ENCODE measurements at places on chromosomes 1 and 21. TPM values are rescaled to one million over a fixed set of nuclear protein-coding genes. Genes with fewer than 3 reads are reported as not detected.

DNA sequence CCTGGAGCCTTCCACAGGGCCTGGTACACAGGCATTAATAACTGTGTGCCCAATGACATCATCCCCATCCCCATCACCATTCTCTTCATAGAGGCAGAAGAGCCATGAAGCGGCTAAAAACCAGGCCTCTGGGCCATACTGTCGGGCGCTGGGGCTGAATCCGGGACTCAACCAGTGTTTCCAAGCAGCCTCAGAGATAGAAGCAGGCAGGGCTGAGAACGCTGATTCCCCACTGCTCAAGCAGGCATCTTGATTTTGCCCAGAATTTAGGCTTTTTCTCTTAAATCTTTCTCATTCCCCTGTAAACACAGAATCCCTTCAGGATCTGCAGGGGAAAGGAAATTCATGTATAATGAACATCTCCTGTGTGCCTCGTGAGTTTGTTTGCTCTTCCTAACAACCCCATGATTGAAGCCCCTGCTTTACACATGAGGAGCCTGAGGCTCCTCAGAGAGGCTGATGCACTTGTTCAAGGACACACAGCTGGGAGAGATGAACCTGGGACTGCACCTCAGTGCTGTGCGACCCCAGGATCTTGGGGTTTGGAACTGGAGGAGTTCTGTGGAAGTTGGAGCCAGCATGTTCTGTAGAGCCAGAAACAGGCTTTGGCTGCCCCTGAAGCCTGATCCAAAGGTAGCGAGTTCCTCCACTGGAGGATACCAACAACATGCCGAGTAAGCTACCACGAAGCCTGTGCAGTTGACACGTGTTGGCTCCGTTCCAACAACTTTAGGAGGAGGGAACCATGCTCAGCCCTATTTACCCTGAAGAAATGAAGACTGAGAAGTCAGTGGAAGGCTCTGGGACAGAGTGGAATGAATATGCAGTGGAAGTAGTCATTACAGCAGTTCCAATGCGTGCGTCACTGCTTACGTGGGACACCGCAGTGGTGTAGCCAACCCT lies 55.5 kb downstream of the EDN2 start:
- no peaks in the 10 kb centered on the region for H3K36me3 ChIP-seq
- H3K4me1 ChIP-seq: no peaks in the 10 kb centered on the region
- no peak for DNase-seq
- no peak overlapping the region for H3K27ac ChIP-seq
- no peaks in the 10 kb centered on the region for H3K27me3 ChIP-seq

- no peaks in the 10 kb centered on the region for H3K27me3 ChIP-seq
- no peak overlapping the region for H3K4me3 ChIP-seq
- H3K27ac ChIP-seq: no peak overlapping the region
- H3K4me1 ChIP-seq: no peaks in the 10 kb centered on the region
These were observed 15.5 kb upstream of the PADI4 start for GRCh38 chr1:17292299-17293160.

GRCh38 chr1:180175291-180175690 lies 20.6 kb downstream of the QSOX1 start:
- H3K4me3 ChIP-seq: no peak overlapping the region
- no peaks in the 10 kb centered on the region for H3K4me1 ChIP-seq
- H3K27ac ChIP-seq: no peak overlapping the region
- DNase-seq: no peak
- peaks cover 9% of the 10 kb centered on the region for H3K36me3 ChIP-seq

CRNN gene
- total RNA-seq: not detected

DNA sequence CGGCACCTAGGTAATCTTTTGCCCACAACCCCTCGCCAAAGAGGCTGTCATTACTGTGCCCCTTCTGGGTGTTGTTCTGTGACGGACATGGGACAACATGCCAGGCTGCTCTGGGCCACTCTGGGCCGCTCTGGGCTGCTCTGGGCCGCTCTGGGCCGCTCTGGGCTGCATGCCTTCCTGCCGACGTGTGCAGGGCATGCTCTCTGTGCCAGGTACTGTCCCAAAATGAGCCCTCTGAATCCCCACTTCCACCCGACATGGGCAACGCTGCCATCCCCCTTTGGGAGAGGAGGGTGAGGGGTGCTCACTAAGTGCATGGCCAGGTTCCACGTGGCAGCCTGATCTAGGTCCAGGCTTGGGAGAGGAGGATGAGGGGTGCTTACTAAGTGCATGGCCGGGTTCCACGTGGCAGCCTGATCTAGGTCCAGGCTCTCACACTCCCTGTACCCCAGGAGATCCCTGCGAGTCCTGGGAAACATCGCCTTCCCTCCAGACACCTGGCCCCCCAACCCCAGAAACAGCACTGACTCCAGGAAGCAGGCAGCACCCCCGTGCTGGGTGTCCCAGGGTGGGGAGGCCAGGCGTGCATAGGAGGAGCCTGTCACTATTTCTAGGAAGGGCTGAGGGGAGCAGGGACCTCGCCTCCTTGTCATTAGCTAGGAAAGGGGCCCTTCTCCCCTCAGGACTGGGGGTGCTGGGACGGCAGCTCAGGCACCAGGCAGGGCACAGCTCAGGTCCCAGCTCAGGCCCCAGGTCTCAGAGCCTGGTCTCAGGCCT lies 16.5 kb downstream of the TTC34 start:
- H3K36me3 ChIP-seq: no peaks in the 10 kb centered on the region
- peak; percentile 8 for DNase-seq
- no peaks in the 10 kb centered on the region for H3K4me1 ChIP-seq
- H3K4me3 ChIP-seq: no peak overlapping the region
- H3K27me3 ChIP-seq: no peaks in the 10 kb centered on the region

Data from endodermal cell (in vitro differentiated cells).